CD4-positive, CD25-positive, alpha-beta regulatory T cell (primary cell): ENCODE measurements at places on chromosomes 4 and X. TPM values are rescaled to one million over a fixed set of nuclear protein-coding genes. Genes with fewer than 3 reads are reported as not detected.

SPANXD gene
- not detected for total RNA-seq

DNA sequence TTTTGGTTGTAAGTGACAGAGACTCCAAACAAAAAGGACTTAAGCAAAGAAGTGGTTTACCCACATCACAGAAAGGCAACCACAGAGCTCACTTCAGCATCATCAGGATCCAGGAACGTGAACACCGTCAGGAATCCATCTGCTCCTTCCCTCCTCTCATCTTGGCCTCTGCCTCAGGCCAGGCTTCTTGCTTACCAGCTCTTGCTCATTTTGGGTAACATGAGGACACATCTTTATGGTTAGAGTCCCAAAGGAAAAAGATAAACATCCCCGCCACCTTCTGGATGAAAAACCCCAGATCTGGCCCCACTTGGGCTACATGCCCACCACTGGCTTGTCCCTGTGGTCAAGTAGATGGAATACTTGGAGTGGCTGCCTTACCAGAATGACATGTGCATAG lies 176.8 kb upstream of the RPL34 start:
- no peaks in the 10 kb centered on the region for H3K4me1 ChIP-seq
- H3K36me3 ChIP-seq = no peaks in the 10 kb centered on the region
- H3K27me3 ChIP-seq = peaks cover 5% of the 10 kb centered on the region
- H3K27ac ChIP-seq = no peak overlapping the region

DNA sequence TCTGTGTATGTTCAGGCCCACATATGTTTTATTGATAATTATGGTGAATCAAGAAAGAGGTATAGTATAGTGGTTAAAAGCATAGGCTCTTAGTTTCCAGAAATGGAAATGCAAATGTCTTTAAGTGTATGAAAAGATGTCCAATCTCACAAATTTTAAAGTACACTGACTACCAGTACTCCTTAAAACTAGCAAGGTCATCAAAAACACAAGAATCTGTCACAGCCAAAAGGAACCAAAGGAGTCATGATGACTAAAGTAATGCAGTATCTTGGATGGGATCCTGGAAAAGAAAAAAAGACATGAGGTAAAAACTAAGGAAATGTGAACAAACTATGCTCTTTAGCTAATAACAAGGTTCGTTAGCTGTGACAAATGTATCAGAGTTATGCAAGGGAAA lies 661 bp upstream of the RBM41 start:
- H3K27me3 ChIP-seq = no peaks in the 10 kb centered on the region
- H3K36me3 ChIP-seq = peaks cover 19% of the 10 kb centered on the region
- peaks cover 6% of the 10 kb centered on the region for H3K4me1 ChIP-seq

GRCh38 chrX:54413753-54414152 lies 26.5 kb upstream of the TSR2 start:
- H3K4me1 ChIP-seq = peaks cover 5% of the 10 kb centered on the region
- no peaks in the 10 kb centered on the region for H3K36me3 ChIP-seq
- no peaks in the 10 kb centered on the region for H3K27me3 ChIP-seq
- H3K27ac ChIP-seq = no peak overlapping the region
- H3K4me3 ChIP-seq = no peak overlapping the region

DNA sequence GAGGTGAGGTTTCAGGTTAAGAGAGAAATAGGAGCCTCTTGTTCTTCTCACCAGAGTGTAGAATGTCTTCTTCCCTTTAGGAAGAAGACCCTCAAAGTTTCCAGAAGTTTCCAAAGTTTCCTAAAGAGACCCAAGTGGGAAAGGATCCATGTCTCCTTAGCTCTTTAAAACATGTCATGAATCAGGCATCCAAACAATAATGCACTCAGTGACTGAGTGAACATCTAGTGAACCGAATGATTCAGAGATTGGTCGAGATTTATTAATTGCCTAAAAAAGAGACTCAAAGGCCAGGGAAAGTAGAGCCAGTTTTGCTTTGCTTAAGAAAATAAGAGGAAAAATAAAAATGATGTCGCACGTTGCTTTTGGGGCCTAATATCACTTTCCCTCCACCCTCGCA lies 29.4 kb downstream of the FGF5 start:
- no peak overlapping the region for H3K4me3 ChIP-seq
- H3K36me3 ChIP-seq = no peaks in the 10 kb centered on the region
- DNase-seq = no peak
- H3K4me1 ChIP-seq = no peaks in the 10 kb centered on the region
- H3K27ac ChIP-seq = no peak overlapping the region

ADH1B gene
- total RNA-seq = not detected

DKC1 gene
- 55.0 TPM for total RNA-seq

DNA sequence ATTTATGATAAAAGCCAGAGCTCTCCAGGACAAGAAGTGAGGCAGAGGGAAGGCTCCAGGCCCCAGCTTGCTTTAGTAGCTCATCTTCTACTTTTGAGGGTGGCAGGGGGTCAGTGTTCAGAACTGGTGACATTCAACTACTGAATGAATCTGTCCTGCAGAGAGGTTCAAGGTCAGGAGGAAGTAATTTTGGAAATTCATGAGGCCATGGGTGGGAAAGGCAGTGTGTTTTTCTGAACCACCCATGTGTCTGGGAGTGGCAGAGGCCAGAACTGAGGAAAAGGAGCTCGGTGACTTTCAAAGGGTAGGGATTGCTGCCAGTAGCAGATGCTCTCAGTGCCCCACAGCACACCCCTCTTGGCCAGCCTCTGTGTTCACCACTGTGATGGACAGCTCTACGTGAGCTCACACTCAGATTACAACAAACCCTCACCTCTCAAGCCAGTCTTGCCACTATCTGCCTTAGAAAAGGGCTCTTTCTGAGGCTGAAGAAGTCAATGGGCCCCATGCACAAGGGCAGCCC lies 571.2 kb downstream of the RAB28 start:
- H3K36me3 ChIP-seq = no peaks in the 10 kb centered on the region
- H3K27ac ChIP-seq = no peak overlapping the region
- no peaks in the 10 kb centered on the region for H3K4me1 ChIP-seq
- DNase-seq = no peak
- no peak overlapping the region for H3K4me3 ChIP-seq

GRCh38 chr4:87117051-87117731 lies 103.2 kb downstream of the KLHL8 start:
- H3K4me1 ChIP-seq = no peaks in the 10 kb centered on the region
- H3K27me3 ChIP-seq = no peaks in the 10 kb centered on the region
- DNase-seq = no peak
- no peak overlapping the region for H3K4me3 ChIP-seq

DNA sequence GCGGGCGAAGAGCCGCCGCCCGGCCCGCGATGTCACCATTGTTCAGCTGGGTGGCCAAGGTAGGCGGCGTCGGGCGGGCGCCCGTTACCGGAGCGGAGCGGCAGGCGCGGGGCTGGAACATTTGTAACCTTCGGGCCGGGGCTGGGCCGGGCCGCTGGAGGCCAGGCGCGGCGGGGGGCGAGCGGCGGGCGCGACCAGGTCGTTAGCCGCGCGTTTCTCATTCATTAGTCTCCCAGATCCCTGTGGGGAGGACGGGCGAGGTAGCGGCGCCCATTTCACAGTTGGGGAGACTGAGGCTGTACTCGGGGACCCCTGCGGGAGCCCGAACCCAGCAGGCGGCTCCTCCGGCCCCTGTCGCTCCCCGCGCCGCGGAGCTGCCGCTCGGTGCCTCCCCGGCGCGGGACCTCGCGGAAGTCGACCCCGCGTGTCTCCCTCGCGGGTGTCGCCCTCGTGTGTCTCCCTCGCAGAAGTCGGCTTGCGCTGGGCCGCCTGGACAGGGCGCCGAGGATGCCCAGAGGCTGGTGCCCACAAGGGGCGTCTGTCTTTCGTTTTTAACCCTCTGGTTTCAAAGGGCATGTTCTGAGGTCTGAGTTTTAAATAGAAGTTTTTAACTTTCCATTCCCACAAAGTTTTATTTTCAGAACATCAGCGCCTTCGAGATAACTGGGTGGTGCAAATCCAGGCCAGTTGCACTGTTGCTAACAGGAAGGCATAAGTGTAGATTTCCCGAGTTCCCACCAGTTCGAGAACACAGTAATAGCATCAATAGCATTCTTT lies 17.5 kb downstream of the PTTG2 start:
- peaks cover 9% of the 10 kb centered on the region for H3K4me1 ChIP-seq
- DNase-seq = peak; percentile 85
- no peaks in the 10 kb centered on the region for H3K27me3 ChIP-seq
- H3K36me3 ChIP-seq = no peaks in the 10 kb centered on the region

- H3K27ac ChIP-seq = no peak overlapping the region
- no peak for DNase-seq
- no peaks in the 10 kb centered on the region for H3K36me3 ChIP-seq
- no peaks in the 10 kb centered on the region for H3K4me1 ChIP-seq
- H3K27me3 ChIP-seq = no peaks in the 10 kb centered on the region
- no peak overlapping the region for H3K4me3 ChIP-seq
Observed at GRCh38 chrX:54891573-54891972, 29.1 kb upstream of the TRO start.

DNA sequence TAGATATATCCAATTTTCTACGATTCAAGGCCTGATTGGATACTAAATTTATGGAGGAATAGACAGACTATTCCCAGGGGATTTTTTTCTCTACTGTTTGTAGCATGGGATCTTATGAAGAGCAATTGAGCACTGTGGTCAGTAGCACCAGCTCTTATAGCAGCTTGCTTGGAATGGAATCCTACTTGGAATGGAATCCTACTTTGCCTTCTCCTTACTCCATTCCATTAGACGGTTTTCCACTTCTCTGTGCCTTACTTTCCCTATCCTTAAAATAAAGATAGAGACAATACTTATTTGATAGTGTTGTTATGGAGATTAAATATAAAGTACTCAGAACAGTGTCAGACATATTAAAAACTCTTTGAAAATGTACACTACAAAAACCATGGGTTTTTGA lies 133.5 kb downstream of the BTC start:
- H3K4me3 ChIP-seq = no peak overlapping the region
- no peaks in the 10 kb centered on the region for H3K36me3 ChIP-seq
- no peaks in the 10 kb centered on the region for H3K4me1 ChIP-seq
- H3K27me3 ChIP-seq = no peaks in the 10 kb centered on the region
- H3K27ac ChIP-seq = no peak overlapping the region

PABPC1L2B gene
- not detected for total RNA-seq

VSIG4 gene
- not detected for total RNA-seq

ARR3 gene
- total RNA-seq = not detected

DNA sequence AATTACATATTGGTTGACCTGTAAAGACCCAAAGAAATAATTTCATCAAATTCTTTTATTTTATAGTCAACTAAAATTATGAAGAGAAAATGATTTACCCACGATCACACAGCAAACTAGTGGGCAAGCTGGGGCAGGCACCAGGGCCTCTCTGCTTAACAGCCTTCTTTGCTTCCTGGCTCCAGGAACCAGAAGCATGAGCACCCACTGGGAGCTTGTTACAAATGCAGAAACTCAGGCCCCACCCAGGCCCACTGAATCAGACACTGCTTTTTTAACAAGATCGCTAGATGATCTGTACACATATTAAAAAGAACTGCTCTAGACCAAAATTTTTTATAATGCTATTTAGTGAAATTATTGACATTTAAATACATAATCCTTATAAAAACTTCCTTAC lies 95.0 kb downstream of the GEMIN8 start:
- H3K27ac ChIP-seq = no peak overlapping the region
- no peaks in the 10 kb centered on the region for H3K4me1 ChIP-seq
- H3K36me3 ChIP-seq = no peaks in the 10 kb centered on the region
- H3K4me3 ChIP-seq = no peak overlapping the region

GRCh38 chr4:7387925-7388324 lies 46.8 kb downstream of the PSAPL1 start:
- H3K4me1 ChIP-seq = no peaks in the 10 kb centered on the region
- DNase-seq = no peak
- no peak overlapping the region for H3K4me3 ChIP-seq

DNA sequence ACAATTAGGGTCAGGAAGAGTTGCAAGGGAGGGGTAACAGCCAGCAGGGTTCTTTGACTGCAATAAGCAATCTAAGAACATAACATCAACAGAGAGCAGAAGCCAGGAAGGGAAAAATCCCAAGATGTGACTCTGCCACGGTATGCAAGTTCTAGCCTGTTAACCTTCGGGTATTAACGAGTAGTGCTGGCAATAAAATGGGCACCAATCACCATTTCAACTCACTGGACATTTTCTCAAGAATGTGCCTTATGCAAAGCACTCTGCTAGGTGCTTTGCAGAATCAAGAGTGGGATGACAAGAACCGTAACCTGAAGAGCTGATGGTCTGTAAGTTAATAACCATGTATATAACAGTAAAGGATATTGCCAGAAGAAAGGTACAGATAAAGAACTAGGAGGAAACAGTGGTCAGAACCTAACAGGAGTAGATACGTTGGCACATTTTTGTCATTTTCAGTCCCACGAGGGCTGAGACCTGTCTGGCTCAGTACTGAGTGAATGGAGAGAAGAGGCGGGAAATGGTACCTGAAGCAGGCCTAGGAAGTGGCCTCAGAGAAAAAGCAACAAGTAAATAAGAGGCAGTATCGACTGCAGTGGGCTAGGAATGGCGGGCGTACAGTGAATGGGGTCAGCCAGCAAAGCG lies 2.7 kb downstream of the ELOVL6 start:
- peak overlapping the region; percentile 62 for H3K27ac ChIP-seq
- no peaks in the 10 kb centered on the region for H3K36me3 ChIP-seq
- H3K4me1 ChIP-seq = peaks cover 20% of the 10 kb centered on the region
- peak overlapping the region; percentile 79 for H3K4me3 ChIP-seq
- no peaks in the 10 kb centered on the region for H3K27me3 ChIP-seq
- DNase-seq = peak; percentile 14

- no peak overlapping the region for H3K27ac ChIP-seq
- H3K27me3 ChIP-seq = no peaks in the 10 kb centered on the region
- no peak for DNase-seq
Observed at GRCh38 chrX:53305219-53305995, 24.0 kb upstream of the IQSEC2 start.

IL2 gene
- 1.0 TPM for total RNA-seq

GRCh38 chr4:174398728-174399127 lies 115.0 kb downstream of the CEP44 start:
- H3K27ac ChIP-seq = no peak overlapping the region
- H3K4me1 ChIP-seq = no peaks in the 10 kb centered on the region
- DNase-seq = no peak
- H3K27me3 ChIP-seq = no peaks in the 10 kb centered on the region
- no peaks in the 10 kb centered on the region for H3K36me3 ChIP-seq

DNA sequence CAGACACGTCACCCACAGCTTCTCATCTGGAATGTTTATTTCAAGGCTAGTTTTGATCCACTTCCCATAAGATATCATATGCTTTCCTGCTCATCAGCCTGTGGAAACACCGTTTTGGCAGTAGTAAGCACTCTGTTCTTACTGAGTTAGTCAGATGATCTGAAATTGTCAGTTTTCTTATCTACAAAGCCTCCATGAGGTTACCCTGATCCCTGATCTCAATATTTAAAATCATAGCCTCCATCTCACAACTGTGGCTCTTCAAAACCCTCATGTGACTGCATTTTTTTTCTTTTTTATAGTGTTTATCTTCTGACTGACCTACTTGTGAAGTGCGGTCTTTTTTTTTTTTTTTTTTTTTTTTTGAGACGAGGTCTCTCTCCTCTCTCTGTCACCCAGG lies 22.7 kb downstream of the BST1 start:
- no peak overlapping the region for H3K27ac ChIP-seq
- H3K27me3 ChIP-seq = no peaks in the 10 kb centered on the region
- H3K4me1 ChIP-seq = peaks cover 5% of the 10 kb centered on the region

- no peak overlapping the region for H3K4me3 ChIP-seq
- peaks cover 4% of the 10 kb centered on the region for H3K36me3 ChIP-seq
- no peaks in the 10 kb centered on the region for H3K27me3 ChIP-seq
- no peak for DNase-seq
- no peaks in the 10 kb centered on the region for H3K4me1 ChIP-seq
Observed at GRCh38 chrX:112789931-112790330, 50.7 kb downstream of the AMOT start.
